ENCODE measurements at places on chromosomes 5 and 9.

- DNase-seq, result no peak
These were observed 324.2 kb upstream of the TRPC7 start for GRCh38 chr5:136689552-136689951.

DNA sequence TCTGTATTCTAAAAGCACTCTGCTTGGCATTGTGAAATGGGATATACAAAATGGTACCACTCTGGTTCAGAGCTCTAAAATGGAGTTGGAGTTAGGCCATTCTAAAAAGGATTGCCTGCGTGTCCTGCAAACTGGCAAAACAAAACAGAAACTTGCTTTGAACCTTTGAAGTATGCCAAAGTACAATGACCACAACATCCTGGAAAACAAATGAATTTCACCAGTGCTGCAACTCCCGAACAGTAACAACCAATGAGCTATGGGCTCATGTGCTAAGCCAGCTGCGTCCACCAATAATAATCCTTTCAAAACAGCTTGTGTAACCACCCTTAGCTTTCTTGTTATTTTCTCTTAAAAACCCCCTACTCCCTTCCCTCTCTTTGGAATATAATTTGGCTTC is 88.4 kb upstream of the CXCL14 start:
- no peak for DNase-seq

DNA sequence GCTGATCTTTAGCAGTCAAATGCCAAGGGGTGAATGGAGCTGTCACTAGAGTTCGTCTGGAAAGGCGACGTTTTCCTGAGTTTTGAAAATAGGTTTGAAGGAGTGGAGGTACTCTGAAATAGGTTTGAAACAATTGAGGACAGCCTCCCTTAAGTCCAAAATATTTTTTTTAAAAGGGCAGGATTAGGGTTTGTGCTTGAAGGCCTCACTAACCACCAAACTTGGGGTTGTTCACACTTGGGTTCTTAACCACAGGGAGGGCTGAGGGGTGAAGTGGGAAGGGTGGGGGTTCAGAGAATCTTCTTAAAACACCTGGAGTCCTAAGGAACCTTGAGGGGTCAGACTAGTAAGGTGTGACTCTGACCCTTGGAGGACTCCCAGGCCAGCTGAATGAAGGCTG is 3.5 kb upstream of the PCDH12 start:
- DNase-seq, result no peak

DNA sequence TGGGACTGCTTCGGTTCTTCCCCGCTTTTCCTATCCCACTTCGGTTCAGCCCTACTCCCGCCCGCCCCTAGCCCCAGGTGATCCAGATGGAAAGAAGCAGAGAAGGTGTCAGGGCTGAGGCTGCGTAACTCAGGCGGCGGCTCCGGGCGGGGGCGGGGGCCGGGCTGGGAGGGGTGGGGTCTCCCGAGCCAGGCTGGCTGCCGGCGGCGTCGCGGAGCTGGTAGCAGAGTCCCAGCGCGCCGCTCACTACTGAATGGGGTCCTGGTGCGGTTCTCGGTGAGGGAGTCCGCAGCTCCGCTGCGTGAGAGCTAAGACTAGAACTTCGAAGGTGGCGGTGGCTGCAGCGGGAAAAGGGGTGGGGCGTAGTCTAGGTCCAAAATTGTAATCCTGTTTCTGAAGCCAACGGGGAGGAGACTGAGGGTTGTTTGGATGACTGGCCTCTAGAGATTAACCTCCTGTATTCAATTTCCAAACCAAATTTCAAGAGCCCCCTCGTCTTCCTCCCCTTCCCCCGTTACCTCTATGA is 1.4 kb downstream of the PRR16 start:
- DNase-seq, result peak; percentile 36

- DNase-seq, result no peak
These were observed 57.2 kb downstream of the MTMR12 start for GRCh38 chr5:32255540-32255900.

GRCh38 chr5:170655476-170655875 is 128.0 kb upstream of the GABRP start:
- no peak for DNase-seq

GRCh38 chr9:36862206-36863145 is 171.6 kb downstream of the PAX5 start:
- no peak for DNase-seq

DNA sequence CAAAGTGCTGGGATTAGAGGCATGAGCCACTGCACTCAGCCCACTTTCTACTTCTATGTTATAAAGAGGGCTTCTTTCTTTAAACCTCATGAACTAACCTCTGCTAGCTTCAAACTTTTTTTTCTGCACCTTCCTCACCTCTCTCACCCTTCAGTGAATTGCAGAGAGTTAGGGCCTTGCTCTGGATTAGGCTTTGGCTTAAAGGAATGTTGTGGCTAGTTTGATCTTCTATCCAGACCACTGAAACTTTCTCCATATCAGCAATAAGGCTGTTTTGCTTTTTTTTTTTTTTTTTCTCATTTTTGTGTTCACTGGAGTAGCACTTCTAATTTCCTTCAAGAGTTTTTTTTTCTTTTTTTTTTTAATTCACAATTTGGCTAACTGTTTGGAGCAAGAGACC is 216.4 kb upstream of the MAP3K1 start:
- no peak for DNase-seq

- DNase-seq, result no peak
These were observed 20.0 kb downstream of the SURF6 start for GRCh38 chr9:133315997-133316396.

DNA sequence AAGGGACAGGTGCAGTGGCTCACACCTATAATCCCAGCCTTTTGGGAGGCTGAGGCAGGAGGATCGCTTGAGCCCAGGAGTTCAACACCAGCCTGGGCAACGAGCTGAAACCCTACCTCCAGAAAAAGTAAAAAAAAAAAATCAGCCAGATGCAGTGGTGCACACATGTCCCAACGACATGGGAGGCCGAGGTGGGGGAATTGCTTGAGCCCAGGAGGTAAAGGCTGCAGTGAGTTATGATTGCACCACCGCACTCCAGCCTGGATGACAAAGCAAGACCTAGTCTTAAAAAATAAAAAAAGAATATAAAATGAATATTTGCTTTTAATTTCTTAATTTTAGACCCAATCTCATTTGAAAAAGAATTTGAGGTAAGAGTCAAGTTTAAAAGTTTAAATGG is 143.5 kb downstream of the LPAR1 start:
- DNase-seq, result peak; percentile 31

- no peak for DNase-seq
These were observed 21.3 kb downstream of the URM1 start for GRCh38 chr9:128392302-128393144.

DNA sequence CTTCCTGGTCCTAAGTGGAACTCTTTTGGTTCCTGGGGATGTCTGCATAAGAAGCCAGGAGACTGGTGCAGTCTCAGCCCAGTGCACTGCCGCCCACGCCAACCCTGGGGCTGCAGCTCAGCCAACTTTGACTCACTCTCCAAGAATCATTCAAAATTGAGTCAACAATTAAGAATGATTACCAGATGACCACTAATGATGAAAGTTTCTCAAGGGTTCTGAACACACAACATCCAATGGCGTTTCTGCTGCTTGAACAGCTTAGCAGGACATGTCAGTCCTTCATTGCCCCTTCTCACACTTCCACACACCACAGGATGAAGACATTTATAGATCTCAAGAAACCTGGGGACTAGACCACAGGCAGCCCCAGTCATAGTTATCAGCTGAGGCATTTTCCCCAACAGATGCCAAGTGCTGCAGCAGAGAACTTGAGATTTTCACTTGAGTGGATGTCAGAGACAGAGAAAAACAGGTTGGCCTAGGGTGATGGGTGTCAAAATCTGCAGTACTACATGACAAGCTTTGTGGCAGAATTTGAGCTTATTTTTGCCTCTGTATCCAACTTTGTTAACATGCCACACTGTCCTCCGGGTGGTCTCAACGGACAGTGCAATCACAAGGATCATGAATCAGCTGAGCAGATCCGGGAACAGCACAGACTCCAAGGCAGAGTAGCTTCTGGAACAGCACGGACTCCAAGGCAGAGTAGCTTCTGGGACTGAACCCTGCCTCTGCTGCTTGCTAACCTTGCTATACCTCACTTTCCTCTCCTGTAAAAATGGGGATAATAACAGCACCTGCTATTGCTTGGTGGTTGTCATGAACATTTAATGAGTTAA is 356.1 kb downstream of the SPOCK1 start:
- no peak for DNase-seq

DNA sequence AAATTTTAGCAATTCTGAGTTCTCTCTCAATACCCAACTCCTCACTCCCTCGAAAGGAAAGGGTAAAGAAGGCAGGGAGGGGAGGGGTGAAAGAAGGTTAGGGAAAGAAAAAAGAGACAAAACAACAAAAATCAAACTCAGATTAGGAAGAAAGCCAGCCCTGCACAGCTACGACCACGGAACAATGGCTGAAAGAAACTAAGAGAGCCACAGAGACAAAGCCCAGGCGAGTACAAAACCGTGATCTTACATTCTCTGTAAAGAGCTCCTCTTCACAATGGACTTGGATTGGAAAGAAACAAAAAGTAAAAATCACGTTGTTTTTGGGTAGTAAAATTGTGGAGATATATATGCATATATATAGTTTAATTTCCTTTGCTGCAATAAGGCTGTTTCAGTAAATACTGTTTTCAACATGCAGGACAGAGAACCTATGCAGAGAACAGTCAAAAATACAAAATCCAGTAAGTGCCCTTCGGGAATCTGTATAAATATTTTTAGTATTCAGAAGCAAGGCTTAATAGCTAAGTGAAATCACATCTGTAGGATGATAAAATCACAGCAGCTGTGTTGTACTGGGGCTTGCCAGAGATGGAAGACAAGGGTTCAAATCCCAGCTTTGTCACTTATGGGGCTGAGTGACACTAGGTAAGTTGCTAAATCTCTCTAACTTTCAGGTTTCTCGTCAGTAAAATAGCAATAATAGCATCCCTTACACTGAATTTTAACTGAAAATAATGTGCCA is 16.9 kb downstream of the PSMB7 start:
- no peak for DNase-seq

- DNase-seq, result no peak
These were observed 326.4 kb upstream of the PDE4D start for GRCh38 chr5:60219921-60220320.

- no peak for DNase-seq
These were observed 97.2 kb downstream of the SH3TC2 start for GRCh38 chr5:148965511-148966265.
